ENCODE measurements at places on chromosomes 11 and 22. TPM values are rescaled to one million over a fixed set of nuclear protein-coding genes. Genes with fewer than 3 reads are reported as not detected.

CEP126 gene
- 1.1 TPM for total RNA-seq

TMEM126B gene
- total RNA-seq, result 79.4 TPM

SVIP gene
- total RNA-seq, result 6.1 TPM

SPDYC gene
- not detected for total RNA-seq

OR8D4 gene
- not detected for total RNA-seq

MN1 gene
- total RNA-seq, result 0.28 TPM

All from IMR-90 (cell line).